ENCODE measurements at places on chromosomes 16 and 17.

DNA sequence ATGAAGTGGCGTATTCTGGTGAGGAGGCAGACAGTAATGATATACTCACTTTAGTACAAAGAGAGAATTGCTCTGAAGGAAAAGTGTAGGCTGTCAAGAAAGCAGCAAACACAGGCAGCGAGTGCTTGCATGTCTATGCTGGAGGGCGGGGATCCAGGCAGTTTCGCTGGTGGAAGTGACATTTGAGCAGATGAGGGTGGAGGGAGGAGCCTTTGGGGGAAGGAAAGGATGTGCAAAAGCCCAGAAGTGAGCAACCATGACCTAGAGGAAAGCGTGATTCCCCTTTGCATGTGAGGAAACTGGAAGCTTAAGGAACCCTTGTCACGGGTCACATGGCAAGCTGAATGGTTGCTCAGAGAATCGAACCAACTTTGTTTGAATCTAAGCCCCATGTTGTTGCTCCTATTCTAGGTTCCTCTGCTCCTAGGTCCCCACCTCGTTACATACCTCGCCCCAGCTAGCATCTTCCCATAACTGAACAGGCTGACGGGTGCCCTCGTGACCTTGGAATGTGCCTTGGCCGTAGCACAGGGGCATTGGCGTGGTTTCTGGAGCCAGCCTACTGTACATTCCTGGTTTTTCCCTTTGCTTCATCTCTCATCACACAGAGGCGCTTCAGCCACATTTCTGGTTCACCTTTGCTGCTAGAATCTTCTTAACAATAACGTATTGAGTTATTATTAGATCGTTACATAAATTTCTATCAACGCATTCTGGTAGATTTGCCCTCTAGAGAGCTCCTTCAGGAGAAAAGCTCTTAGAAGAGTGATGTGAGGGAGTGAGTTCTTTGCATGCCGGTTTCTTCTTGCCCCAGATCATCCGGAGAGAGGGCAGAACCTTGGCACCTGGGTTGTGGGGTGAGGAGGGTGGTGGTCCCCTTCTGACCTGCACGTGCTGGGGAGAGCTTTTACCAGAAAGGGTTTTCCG lies 191.8 kb downstream of the SNX29 start:
- DNase-seq = no peak

GRCh38 chr17:44642834-44643233 lies 13.4 kb upstream of the MEIOC start:
- DNase-seq = no peak

GRCh38 chr16:62701426-62701825 lies 665.2 kb upstream of the CDH8 start:
- DNase-seq = no peak

GRCh38 chr17:76481071-76481655 lies 13.8 kb downstream of the AANAT start:
- no peak for DNase-seq

- DNase-seq = peak; percentile 29
These were observed 678 bp upstream of the GH1 start for GRCh38 chr17:63919311-63919723.

GRCh38 chr16:990516-991291 lies 9.1 kb downstream of the SOX8 start:
- no peak for DNase-seq

DNA sequence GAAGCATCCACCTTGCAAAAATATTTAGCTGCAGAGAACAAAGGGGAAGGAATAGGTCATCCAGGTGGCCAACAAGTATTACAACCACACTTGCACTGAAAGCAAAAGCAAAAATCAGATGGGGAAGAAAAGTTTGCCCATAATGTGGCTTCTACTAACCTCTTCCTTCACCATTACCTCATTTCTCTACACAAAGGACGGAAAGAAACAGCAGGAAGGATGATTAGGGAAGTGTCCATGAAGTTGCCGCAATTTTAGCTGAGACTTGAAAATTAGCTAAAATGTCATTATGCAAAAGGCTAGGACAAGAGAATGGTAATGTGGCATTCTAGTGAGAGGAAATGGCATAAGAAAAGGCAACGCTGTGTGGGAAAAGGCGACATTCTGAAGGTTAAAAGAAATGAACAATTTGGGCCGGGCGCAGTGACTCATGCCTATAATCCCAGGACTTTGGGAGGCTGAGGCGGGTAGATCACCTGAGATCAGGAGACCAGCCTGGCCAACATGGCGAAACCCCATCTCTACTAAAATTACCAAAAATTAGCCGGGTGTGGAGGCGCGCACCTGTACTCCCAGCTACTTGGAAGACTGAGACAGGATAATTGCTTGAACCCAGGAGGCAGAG lies 13.7 kb downstream of the KANSL1 start:
- no peak for DNase-seq

- DNase-seq = no peak
These were observed 561 bp upstream of the HERPUD1 start for GRCh38 chr16:56931271-56931891.

DNA sequence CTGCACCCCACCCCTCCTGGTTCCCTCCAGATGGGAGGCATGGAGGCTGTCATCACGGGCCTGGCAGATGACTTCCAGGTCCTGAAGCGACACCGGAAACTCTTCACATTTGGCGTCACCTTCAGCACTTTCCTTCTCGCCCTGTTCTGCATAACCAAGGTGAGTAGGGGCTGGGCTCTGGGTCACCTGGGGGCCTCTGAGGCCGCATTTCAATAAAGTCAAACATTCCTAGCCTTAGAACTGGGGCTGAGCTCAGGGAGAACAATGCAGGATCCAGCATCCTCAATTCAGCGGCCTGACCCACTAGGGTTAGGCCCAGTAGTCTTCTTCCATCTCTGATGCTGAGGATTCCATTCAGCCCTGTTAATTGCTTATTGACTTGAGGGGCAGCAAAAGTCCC lies 42.1 kb downstream of the SLC6A2 start:
- DNase-seq = no peak

DNA sequence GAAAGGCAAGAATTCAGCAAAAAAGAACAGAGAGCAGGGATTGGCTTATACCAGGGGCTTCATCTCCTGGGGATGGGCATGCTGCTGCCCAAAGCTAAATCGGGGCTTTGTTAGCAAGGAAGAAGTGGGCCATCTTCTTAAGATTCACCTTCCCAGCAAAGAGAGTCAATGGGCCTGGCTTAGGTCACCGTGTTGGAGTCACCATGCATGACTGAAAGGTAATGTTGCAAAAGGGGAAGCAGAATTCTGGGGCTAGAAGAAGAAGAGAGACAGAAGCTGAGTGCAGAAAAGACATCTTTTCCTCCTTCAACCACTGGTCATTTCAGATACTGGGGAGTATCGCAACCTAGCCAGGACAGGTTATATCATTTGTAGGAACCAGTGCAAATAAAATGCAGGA lies 76.3 kb upstream of the KIFC3 start:
- DNase-seq = no peak

DNA sequence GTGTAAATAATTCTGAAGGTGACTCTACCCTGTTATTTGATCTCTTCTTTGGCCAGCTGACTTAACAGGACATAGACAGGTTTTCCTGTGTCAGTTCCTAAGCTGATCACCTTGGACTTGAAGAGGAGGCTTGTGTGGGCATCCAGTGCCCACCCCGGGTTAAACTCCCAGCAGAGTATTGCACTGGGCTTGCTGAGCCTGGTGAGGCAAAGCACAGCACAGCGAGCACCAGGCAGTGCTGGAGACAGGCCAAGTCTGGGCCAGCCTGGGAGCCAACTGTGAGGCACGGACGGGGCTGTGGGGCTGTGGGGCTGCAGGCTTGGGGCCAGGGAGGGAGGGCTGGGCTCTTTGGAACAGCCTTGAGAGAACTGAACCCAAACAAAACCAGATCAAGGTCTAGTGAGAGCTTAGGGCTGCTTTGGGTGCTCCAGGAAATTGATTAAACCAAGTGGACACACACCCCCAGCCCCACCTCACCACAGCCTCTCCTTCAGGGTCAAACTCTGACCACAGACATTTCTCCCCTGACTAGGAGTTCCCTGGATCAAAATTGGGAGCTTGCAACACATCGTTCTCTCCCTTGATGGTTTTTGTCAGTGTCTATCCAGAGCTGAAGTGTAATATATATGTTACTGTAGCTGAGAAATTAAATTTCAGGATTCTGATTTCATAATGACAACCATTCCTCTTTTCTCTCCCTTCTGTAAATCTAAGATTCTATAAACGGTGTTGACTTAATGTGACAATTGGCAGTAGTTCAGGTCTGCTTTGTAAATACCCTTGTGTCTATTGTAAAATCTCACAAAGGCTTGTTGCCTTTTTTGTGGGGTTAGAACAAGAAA lies 5.1 kb downstream of the STH start:
- no peak for DNase-seq

DNA sequence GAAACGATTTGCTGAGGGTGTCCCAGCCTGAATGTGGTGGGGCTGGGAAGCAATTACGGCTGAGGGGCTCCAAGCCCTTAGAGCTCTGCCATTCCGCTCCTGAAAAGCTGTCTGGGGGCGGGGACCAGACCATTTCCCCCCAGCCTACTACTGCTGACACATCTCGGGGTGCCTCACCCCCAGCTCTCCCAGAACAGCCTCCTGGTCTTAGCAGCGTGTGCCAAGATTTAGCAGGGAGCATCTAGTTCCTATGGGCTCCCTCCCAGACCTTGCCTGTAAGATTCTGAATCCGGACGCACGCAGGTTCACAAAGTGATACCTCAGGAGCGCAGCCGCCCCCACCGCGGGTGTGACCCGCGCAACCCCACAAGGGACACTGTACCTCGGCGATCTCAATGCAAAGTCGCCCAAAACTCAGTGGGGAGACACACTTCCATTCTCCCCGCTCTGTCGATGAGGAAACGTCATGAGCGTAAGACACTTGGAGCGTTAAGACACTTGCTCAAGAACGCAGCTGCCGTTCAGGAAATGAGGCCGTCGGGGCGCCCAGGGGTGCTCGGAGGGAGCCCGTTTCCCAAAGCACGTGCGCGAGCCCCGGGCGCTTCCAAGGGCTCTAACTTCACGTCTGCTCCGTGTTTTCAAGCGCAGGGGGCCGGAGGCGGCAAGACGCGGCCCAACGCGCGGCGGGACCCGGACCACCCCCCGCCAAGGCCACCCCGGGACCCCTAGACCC lies 629 bp downstream of the GEMIN4 start:
- DNase-seq = no peak

- DNase-seq = no peak
These were observed 180.8 kb downstream of the FTO start for GRCh38 chr16:53884748-53885147.

DNA sequence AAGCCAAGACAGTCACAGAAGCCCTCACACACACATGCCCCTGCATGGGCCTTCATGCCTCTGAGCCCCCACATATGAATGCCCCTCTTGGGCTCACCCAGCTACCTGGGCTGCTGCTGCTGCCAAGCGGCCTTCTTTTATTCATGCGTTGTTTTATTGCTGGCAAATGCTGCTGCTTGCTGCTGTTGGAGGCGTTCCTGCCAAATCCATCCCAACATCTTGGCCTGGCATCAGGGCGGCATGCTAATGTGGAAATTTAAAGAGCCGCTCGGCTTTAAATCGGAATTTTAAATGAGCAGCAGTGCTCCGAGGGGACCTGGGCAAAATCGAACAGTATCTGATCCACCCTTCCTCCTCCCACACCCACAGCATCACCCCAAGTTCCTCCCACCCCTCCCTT lies 39.0 kb downstream of the NEUROD2 start:
- DNase-seq = no peak

GRCh38 chr16:46808997-46809396 lies 22.0 kb downstream of the C16orf87 start:
- no peak for DNase-seq

DNA sequence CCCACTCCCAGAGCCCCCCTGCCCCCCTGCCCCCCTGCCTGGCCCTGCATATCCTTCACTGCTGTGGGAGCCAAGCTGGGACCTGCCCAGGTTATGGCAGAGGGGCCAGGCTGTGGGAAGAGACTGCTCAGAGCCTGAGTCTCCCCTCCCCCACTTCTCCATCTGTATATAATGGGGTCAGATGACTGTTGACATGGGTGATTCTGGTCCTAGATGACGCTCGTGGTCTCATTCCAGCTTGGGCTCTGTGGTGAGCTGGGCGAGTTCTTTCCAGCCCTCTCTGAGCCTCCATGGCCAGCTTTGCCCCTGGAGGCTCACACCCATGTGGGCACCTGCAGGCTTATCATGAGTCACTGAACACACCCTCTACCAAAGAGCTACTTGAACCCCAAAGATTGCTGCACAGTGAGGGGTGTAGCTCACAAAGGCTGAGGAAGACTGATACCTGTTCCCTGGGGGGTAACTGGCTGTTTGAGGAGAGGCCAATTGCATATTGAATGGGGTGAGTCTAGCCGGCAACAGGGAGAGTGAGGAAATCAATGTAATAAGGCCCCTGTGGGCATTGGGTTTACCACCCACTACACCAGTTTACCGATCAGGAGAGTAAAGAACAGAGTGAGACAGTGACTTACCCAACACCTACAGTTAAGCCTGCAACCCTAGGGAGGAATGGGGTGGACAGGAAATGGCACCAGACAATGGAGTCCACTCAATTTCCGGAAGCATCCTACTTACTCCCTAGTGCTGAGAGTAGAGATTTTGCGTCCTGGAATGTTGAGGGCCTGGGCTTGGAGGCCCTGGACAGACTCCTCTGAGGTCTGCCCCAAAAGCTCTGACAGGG lies 4.2 kb upstream of the SREBF1 start:
- no peak for DNase-seq

GRCh38 chr17:71917715-71918114 lies 203.1 kb upstream of the SOX9 start:
- DNase-seq = no peak

DNA sequence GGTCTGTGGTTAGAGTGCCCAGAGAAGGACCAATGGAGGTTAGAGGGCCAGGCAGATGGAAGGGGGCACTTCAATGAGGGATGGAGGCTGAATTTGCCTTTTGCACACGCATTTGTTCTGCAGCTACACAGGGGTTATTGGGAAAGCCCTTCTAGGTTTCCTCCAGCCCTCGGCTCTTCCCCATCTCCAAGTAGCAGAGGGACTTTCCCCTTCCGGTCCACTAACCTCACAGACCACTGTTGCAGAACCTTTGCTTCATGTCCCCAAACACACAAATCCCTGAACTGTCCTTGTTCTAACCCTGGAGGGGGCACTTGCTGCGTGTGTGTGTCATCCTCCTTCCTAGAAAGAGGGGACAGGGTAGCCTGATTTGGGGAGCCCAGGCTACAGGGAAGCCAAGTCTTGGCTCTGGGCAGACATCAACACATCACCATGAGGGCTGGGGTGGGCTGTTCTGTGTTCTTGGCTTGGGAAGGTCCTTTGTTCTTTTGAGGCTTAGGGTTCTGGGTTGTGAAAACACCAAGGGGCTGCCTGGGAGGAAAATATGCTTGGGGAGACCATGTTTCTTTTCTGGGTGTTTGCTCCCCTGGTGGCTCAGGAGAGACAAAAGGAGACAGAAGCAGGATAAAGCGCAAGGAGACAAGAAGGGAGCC lies 7.3 kb upstream of the NR1D1 start:
- no peak for DNase-seq

- DNase-seq = no peak
These were observed 1.6 kb upstream of the PPP1R9B start for GRCh38 chr17:50151937-50152547.

Data from stimulated activated CD8-positive, alpha-beta memory T cell treated with anti-CD3 and anti-CD28 coated beads, Interleukin-7, amount 100 ng/mL, for 48 hours (primary cell).